ENCODE measurements at places on chromosomes 5 and 9.

- no peak for DNase-seq
Measured at GRCh38 chr9:105127863-105128220, 116.6 kb upstream of the SLC44A1 start.

- no peak for DNase-seq
Measured at GRCh38 chr9:119662329-119662728, 293.1 kb upstream of the BRINP1 start.

DNA sequence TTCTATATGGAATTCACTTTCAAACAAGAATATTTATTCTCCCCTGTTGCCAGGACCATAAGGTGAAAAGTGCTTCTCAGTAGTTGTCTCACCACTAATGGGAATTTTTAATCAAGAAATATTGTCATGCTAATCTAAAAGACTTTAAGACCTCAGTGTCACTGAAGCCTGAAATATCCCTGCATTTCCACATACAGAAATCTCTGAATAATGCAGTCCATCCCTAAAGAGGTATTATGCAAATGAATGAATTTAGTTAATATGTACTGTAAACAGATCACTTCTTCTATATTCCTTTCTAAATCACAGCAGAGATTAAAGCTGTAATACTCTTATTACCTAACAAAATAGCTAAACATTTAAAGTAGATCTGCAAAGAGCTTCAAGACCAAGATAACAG, 531.1 kb upstream of the CDH6 start:
- no peak for DNase-seq

- DNase-seq = no peak
Measured at GRCh38 chr9:126307322-126308061, 19.1 kb upstream of the MVB12B start.

- no peak for DNase-seq
Measured at GRCh38 chr5:153711755-153712154, 221.3 kb downstream of the GRIA1 start.

- no peak for DNase-seq
Measured at GRCh38 chr5:6158974-6159831, 219.1 kb downstream of the MED10 start.

DNA sequence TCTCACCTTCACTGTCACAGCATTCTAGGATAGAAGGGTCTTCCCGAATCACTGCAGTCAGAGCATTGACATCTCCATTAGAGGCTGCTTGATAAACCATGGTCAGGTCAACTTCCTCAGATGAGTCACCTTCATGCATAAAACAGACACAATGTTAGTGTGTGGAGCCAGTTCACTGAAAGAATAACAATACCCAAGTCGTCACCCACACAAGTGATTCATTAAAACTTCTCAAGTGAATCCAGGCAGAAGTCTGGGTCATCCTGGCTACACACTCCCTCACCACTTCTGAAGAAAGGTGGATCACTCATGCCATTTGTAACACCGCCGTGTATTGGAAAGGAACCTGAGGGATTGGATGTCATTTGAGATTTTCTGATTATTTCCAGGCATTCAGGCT, 49.6 kb downstream of the ANKRD55 start:
- no peak for DNase-seq

DNA sequence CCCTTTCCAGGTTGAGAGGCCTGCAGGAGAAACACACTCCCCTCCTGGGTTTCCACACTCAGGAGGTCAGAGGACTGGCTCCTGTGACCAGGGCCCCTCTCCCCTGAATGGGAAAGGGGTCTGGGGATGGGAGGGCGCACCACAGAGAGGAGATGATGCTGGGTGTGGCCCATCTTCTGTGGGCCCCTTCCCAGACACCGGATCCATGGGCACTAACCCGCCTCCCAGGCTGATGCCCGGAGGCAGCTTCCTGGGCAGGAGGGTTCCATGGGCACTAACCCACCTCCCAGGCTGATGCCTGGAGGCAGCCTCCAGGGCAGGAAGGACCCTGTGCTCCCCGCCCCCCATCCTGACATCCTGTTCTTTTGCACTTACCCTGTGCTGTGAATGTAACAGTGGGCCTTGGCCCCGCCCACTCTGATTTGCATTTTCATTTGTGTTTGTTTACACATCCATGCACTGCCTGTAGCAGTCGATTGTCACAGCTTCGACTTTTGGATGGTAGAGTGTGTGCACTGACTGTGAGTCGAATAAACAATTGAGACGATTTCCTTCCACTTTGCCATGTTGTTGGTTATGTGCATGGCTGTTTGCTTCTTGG, 9.3 kb upstream of the DOLPP1 start:
- DNase-seq = no peak

GRCh38 chr9:136514022-136514714, 31.3 kb upstream of the SEC16A start:
- no peak for DNase-seq

DNA sequence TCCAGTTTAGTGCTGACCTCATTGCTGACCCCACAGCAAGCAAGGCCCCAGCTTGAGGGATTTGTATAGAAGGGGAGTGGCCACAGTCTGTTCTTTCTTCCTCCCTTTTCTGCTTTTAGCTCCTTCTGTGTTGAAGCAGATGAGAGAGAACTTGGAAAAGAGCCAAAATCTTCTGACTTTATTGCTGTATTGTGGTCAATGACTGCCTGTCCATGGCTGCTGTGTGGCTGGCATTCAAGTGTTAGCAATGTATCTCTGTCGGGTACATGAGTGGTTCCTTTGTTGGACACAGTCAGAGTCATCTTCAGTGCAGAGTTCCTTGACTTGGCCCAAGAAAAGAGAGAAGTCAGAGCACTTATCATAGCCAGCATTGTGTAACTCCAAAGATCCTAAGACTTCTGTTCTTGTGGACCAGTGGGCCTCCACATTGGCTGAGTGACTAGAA, 154.1 kb downstream of the LRRC70 start:
- DNase-seq = peak; percentile 6

- DNase-seq = no peak
Measured at GRCh38 chr5:79983618-79984017, 7.4 kb downstream of the MTX3 start.

GRCh38 chr5:76851728-76852369, 2.0 kb downstream of the S100Z start:
- no peak for DNase-seq

GRCh38 chr5:9239626-9240025, 306.2 kb downstream of the SEMA5A start:
- DNase-seq = no peak

GRCh38 chr5:124651663-124652513, 94.6 kb downstream of the ZNF608 start:
- peak; percentile 75 for DNase-seq

DNA sequence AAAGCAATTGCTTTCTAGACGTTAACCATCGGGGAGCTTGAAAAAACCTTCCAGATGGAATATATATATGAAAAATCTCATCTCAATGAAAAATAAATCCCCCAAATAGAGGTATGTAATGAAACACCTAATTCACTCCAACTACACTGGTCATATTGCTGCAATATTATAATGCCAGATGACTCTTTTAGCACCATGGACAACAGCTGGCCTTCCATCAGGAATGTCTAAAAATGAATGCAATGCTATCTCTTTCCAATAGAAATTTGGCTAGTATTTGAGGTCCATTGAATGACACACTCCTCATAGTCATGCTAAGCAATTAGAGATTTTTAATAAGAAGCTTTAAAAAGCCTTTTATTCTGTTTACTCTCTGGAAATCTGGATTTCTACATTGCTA, 340.2 kb upstream of the BRINP1 start:
- no peak for DNase-seq

GRCh38 chr5:91020065-91020800, 362.9 kb downstream of the ARRDC3 start:
- no peak for DNase-seq

DNA sequence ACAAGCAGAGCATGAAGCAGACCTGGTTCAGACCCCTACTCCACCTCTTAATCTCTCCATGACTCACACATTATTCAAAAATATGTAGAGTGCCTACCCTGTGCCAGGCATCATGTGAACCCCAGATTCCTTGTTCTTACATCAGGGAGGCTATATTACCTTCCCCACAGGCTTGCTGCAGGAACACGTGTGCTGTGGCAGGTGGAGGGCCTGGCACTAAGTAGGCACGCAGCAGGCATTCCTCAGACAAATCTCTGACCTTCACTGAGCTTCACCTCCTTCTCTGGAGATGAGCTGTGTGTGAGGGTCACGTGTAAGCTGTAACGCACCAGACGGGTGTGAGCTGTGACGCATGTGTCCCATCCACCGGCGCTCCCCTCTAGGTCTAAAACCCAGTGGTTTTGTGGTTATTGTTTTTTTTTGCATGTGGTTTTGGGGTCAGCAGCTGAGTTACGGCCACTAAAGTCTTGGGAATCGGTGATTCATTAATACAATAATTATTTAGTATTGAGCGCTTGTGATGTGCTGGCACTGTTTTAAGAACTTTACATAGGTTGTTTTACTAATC, 30.3 kb downstream of the ANGPTL2 start:
- DNase-seq = no peak

GRCh38 chr9:126146254-126147145, 180.1 kb upstream of the MVB12B start:
- no peak for DNase-seq

DNA sequence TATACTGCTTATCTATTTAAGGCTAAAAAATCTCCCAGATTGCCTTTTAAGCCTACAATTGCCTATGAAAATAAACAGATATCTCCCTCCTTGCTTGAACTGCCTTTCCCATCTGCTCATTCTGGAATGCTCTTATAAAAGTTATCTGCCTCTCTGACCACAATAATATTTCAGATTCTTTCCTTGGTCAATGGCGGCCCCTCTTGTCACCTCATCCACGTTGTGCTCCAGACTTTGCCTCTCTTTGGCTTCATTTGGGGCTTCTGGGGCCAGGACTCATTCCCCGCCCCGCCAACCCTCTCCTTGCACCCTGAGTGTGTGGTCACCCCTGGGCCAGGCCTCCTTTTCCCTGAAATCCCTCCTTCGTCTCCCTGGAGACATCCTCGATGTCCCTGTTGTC, 110.0 kb upstream of the RPS23 start:
- DNase-seq = no peak

GRCh38 chr5:103108086-103108485, 11.9 kb downstream of the GIN1 start:
- DNase-seq = no peak

DNA sequence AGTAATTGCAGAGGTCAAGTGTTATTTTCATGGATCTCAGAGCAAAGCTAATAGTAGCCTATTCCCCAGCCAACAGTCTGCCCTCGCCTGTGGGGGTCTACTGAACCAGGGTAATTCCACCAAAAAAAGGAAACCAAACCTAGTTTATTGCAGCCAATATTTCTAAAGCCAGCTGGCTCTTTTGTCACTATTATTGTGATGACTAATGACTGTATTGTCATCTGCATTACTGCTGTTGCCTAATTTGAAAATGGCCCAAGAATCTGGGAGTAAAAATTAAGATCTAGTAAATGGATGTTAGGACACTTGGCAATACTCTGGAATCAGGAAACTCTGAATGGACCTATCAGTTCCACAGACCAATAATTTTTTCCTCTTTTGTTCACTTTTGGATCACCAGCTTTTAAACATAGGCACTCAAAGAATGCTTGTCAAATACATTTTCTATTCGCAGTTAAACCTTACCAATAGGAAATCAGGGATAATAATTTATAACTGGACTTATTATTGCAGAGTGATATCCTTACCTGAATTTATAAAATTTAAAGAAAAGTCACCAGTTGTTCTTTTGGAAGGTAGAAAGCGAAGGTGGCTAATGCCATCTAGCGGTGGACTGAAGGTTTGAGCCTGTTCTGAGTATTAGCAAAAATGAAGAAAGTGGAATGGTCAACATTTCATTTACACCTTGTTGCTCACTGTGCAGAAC, 69.2 kb downstream of the SYK start:
- DNase-seq = peak; percentile 16

DNA sequence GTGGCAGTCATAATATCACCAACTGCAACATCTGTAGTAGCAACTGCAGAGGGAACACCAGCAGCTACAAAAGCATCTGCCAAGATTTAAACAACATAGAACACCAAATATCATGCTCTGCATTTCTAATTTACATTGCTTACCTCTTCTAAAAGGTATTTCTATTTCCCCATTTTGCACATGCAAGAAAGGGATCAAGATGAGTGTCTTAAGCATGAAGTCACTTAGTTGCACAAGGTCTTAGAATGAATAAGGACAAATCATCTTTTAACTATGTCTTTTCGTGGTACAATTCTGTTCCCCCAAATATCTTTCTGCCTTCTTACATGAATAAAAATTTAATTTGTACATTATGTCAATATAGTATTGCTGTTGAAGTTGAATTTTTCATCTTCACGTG, 1746.4 kb downstream of the EFNA5 start:
- DNase-seq = no peak

- no peak for DNase-seq
Measured at GRCh38 chr5:94308442-94308841, 310.0 kb downstream of the KIAA0825 start.

GRCh38 chr9:135711391-135711790, 9.4 kb downstream of the KCNT1 start:
- DNase-seq = no peak

DNA sequence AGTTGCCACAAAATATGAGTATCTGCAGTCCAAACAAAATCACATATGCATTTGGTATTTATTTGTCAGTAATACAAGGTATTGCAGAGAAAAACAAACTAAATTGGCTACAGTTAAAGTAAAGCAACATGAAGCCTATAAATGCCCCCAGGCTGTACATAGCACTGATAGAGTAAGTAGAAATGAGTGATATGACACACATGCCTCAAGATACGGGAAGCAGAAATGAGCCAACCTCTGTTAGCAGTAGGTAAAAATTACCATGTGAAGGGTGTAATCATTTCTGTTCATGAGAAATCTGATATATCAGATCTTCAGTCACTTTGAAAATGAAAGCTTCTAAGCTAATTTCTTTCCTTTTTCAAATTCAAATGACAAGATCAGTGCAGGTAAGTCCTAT, 131.1 kb downstream of the CHSY3 start:
- no peak for DNase-seq

DNA sequence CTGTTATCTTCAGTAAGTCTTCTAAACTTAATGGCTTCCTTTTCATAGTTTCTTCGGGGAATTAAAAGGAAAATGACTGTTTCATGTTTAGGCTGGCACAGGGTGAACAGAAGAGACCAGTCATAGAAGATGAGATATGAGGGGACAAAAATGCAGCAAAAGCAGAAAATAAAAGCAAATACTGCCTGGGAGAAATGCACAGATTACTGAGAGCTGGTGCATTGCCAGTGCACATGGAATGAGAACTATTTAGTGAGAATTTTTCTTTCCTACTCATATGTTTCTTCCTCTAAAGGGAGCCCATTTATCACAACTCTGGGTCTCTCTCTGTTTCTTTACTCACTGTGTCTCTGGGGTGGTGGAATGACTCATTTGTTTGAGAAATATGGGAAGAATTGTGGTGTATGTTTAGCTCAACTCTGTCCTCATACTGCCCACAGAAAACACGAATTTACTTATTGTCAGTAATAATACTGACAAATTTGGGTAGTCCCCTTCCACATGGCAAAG, 25.9 kb upstream of the ANKRD55 start:
- no peak for DNase-seq

DNA sequence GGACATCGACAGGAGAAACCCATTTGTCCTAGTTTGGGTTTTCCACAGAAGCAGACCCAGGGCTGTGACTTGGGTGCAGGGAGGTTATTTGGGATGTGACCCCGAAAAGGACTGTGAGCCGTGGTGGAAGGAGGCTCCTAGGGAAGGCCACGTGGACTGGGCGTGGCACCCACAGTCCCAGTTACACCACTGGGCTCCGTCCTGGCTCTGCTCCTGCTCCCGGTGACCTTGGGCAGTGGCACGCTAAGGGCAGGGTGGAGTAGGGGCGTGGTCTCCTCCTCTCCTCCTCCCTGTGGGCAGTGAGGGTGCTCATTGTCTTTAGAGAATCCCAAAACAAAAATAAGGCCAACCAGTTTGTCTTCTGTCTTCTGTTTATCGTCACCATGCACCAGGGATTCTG, 190.1 kb downstream of the GADD45G start:
- DNase-seq = no peak

GRCh38 chr9:382383-382782, 167.7 kb downstream of the DOCK8 start:
- no peak for DNase-seq
